ENCODE measurements at places on chromosomes 11 and 22. TPM values are rescaled to one million over a fixed set of nuclear protein-coding genes. Genes with fewer than 3 reads are reported as not detected.

DNA sequence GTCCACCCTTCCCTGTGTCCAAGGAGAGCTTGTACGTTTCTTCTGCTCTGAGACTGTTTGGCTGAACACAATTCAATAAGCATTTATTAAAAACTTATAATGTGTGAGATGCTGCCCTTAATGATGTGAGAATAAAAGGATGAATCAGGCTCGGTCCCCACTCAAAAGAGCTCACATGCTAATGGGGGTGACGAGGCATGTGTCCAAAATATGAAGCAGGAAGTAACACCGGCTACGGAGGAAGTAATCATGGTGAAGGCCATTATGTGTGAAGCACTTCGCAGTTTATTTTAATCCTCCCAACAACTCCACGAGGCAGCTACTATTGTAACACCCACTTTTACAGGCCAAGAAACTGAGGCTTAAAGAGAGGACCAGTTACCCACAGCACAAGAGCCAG lies 3.4 kb upstream of the RASD2 start:
- DNase-seq, result no peak

DNA sequence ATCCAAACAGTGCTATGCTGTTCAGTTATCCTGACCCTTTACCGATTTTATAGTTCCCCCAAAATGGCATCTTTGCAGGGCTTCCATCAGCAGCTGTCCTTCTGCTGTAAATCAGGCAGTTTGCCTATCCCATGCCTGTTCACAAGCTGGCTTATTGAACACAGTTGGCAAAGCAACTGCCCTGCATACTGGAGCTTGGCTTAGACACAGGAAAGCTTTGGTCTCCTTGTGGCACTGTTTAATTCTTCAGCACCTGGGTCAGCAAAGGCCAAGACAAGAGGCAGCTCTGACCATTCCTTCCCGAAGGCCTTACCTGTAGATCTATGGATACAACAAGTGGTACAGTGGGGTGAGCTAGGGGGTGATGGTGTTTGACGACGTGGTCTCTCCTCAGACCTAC lies 32.2 kb downstream of the TSPAN18 start:
- no peak for DNase-seq

DNA sequence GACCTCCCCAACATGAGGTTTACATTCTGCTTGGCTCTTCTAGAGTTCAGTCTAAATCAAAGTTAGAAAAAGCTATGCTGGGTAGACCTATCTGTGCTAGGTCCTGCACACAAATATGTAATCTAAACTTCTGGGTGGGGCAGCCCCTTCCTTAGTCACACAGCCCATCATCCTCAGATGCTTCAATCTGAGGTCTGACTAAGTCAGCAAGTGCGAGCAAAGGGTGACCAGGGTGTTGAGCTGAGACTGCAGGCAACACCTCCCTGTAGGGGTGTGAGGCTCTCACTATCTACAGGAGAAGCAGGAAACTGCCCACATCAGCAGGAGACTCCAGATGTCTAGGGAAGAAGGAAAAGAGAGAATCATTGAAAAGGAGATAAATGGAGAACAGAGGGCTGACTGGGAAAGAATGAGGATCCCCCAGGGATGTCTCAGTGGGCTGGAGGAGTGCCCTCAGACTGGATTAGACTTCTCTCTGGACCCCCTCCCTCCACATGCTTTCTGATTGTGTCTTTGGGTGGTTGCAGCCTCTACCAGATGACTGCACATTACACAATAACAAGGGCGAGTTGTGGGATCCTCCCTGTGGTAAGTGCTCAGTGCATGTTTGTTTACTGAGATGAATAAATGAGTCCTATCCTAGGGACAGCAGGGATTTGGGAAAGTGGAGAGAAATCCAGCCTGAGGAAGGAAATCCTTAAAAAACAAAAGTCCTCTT lies 266.2 kb upstream of the PLET1 start:
- DNase-seq, result no peak

DNA sequence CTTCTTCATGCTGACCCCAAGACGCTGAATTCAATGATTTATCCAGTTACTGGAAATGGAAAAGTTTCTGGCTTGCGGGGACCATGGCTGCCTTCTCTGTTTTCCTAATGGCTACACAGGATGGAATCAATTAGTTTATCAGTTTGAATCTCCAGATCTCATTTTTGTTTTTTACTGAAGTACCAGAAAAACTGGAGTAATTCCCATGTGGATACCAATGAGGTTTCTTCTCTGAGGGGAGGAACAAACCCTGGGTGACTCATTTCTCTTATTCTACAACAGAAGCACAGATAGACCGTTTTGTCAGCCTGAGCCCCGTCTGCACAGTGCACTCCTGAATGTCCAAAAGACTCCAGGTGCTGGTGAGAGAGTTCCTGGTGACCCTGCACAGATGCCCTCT lies 3.4 kb downstream of the ZNF195 start:
- DNase-seq, result no peak

Gene SPDYC
- polyA plus RNA-seq, result 0.43 TPM

Gene UEVLD
- 8.0 TPM for polyA plus RNA-seq

DNA sequence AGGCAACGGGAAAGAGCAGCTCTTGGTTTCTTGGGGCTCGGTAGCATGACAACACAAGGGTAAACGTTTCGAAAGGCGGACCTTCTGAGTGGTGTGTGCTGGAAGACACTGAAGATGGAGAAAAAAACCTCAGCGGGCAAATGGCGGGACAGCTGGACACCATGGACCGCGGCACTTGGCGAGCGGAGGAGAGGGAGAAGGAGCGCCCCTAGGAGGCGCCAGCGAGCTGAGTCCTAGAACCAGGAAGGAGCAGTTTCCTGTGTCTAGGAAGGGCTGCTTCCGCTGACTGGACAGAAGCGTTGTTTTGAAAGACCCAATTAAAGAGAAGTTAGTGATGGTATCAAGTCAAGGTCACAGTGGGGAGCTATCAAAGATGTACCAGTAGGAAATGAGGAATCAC lies 44.0 kb upstream of the OPCML start:
- no peak for DNase-seq

GRCh38 chr11:2308713-2309112 lies 6.9 kb downstream of the TSPAN32 start:
- DNase-seq, result no peak

GRCh38 chr11:79040348-79040747 lies 400.5 kb downstream of the TENM4 start:
- no peak for DNase-seq

GRCh38 chr11:22752908-22753310 lies 76.7 kb downstream of the SVIP start:
- no peak for DNase-seq

DNA sequence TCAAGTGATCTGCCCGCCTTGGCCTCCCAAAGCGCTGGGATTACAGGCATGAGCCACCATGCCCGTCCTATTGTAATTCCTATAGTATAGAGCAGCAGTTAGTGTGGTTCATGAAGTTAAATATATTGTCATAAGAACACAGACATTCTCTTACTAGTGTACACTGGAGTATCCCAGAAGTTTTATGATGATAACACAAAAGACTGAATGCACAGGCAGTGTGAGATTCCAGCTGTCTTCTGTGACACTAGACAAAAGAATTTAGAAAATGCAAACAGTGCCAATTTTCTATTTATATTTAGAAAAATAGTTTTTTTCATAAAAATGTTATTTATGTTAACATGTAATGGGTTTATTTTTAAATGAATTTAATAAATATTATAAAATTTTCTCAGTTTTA lies 39.4 kb upstream of the RBX1 start:
- no peak for DNase-seq

GRCh38 chr11:120399307-120399706 lies 63.1 kb downstream of the ARHGEF12 start:
- no peak for DNase-seq

GRCh38 chr11:66848671-66849500 lies 5.6 kb downstream of the RCE1 start:
- DNase-seq, result no peak

DNA sequence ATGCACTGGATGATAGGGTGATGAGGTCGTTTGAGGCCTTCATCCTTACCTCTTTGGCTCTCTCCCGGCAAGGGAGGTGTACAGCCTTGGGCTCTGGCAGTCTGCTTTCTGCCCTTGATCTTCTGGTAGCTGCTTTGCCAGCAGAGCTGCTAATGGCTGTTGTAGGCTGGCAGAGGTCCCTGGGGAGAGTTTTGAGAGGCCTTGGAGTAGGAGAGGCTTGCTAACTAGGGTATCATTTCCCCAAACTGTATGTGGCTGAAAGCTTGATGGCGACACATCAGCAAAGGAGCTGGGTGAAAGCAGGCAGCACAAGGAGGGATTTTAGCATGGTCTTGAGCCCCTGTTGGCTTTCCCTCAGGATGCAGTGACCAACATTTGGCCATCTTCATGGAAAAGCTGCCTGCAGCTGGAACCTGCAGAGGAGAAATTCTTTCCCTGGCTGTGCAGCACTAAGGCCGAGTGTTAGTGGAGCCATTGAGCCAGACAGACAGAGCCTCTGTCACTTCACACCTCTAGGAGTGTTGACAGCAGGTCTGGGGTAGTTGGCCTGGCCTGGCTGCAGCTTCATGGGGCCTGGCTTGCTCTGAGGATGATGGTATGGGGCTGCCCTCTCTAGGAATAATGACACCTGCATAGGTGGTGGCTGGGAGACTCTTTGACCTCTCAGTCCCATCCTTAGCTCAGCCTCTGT lies 3.5 kb upstream of the AMPD3 start:
- no peak for DNase-seq

Data from kidney (tissue), 22 donors.